T-cell (primary cell): ENCODE measurements at places on chromosomes 7 and 10. TPM values are rescaled to one million over a fixed set of nuclear protein-coding genes. Genes with fewer than 3 reads are reported as not detected.

The CNNM1 gene
- 0.25 TPM for total RNA-seq

The CYP26C1 gene
- 0.38 TPM for total RNA-seq

The MPP7 gene
- 28.7 TPM for total RNA-seq

The MDFIC gene
- total RNA-seq: 56.3 TPM

The CDC123 gene
- 38.9 TPM for total RNA-seq

The GIMAP5 gene
- total RNA-seq: 265 TPM

The NME8 gene
- total RNA-seq: not detected

The FANK1 gene
- total RNA-seq: 2.2 TPM

The ZNF853 gene
- 3.6 TPM for total RNA-seq

The INA gene
- total RNA-seq: not detected
